Fibroblast of skin of scalp (primary cell): ENCODE measurements at places on chromosomes 1 and 21.
A peak's percentile ranks its signal among the peaks of the same experiment; 100 is the strongest.

- no peak for DNase-seq
These were observed 13.2 kb upstream of the EXO5 start for GRCh38 chr1:40495315-40495903.

GRCh38 chr1:170675865-170676264 lies 11.9 kb downstream of the PRRX1 start:
- DNase-seq: peak; percentile 72

- DNase-seq: no peak
These were observed 248.8 kb upstream of the ADGRL2 start for GRCh38 chr1:81551946-81552345.

- peak; percentile 96 for DNase-seq
These were observed 68.1 kb downstream of the JAK1 start for GRCh38 chr1:64898107-64898861.

- DNase-seq: no peak
These were observed at the start of gene BLACAT1 for GRCh38 chr1:205455581-205456382. BLACAT1 (minus strand) TSS chr1:205456045.

- DNase-seq: peak; percentile 85
These were observed 71.9 kb upstream of the EFHD2 start for GRCh38 chr1:15337656-15338402.

GRCh38 chr21:22889445-22889844 lies 1891.2 kb downstream of the NCAM2 start:
- no peak for DNase-seq

GRCh38 chr1:187862506-187862905 lies 1033.8 kb downstream of the PLA2G4A start:
- DNase-seq: no peak

GRCh38 chr21:44063151-44063912 lies 43.9 kb upstream of the PWP2 start:
- no peak for DNase-seq

DNA sequence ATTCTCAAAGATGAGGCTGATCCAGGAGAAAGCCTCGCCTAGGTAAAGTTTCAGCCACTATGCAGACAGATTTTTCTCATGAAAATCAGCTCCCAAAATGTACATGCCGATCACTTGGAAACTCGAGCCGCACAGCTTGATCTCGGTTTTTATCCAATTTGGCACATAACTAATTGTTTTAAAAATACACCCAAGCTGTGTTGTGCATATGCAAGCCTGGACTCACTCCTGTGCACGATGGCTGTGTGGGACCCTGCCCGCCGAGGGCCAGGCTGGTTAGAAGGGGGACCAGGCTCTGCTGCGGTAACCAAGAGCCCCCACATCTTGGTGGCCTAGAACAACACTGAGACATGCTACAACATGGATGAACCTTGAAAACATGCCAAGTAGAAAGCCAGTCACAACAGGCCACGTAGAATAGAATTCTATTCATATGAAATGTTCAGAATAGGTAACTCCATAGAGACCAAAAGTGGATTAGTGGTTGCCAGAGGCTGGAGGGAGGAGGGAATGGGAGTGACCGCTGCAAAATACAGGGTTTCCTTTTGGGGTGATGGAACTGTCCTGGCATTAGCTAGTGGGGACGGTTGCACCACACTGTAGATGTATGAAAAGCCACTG lies 16.1 kb upstream of the LDLRAP1 start:
- DNase-seq: no peak

GRCh38 chr1:209835782-209836298 lies 8.1 kb downstream of the UTP25 start:
- DNase-seq: peak; percentile 86

GRCh38 chr1:87682565-87682964 lies 353.9 kb downstream of the LMO4 start:
- DNase-seq: no peak

GRCh38 chr1:230701895-230702768 lies 11.8 kb downstream of the AGT start:
- DNase-seq: no peak

GRCh38 chr1:115641762-115642167 lies at the start of gene VANGL1:
VANGL1 (plus strand) TSS chr1:115641970; CDS start chr1:115651414, 9,444 bp downstream.
- DNase-seq: peak; percentile 68

- no peak for DNase-seq
These were observed 20.6 kb upstream of the ATP1B1 start for GRCh38 chr1:169085911-169086310.

- no peak for DNase-seq
These were observed 36.7 kb upstream of the SH3D21 start for GRCh38 chr1:36269408-36269838.

- DNase-seq: no peak
These were observed 227.1 kb downstream of the KCTD3 start for GRCh38 chr1:215794156-215794555.

- no peak for DNase-seq
These were observed 9.2 kb downstream of the AGPAT3 start for GRCh38 chr21:43874085-43874805.
